T-cell (primary cell): ENCODE measurements at places on chromosomes 4 and X.

GRCh38 chr4:118313098-118313497, 39.7 kb downstream of the PRSS12 start:
- DNase-seq: no peak

- DNase-seq: no peak
These were observed 40.6 kb downstream of the TMEM164 start for GRCh38 chrX:110043506-110043905.

GRCh38 chr4:147778942-147779341, 47.1 kb downstream of the ARHGAP10 start:
- no peak for DNase-seq

GRCh38 chr4:159107203-159107925, 4.5 kb downstream of the RAPGEF2 start:
- DNase-seq: no peak

DNA sequence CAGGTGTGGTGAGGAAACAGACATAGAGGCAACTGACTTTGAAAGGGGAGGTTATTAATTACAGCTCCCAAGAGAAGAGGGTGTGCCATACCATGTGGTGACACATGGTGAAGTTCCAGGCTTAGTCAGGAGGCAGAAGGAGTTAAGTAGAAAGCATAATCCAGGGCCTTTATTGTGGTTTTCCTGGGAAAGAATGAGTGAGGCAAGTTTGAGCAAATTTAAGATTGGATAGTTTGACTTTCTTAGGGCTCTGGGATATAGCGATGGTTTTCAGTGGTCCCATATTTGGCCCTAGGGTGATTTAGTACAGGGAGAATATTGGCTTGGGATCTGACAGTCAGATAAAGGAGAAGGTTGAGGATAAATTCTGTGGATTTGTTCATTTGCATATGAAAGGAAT, 495.9 kb upstream of the FSTL5 start:
- no peak for DNase-seq

DNA sequence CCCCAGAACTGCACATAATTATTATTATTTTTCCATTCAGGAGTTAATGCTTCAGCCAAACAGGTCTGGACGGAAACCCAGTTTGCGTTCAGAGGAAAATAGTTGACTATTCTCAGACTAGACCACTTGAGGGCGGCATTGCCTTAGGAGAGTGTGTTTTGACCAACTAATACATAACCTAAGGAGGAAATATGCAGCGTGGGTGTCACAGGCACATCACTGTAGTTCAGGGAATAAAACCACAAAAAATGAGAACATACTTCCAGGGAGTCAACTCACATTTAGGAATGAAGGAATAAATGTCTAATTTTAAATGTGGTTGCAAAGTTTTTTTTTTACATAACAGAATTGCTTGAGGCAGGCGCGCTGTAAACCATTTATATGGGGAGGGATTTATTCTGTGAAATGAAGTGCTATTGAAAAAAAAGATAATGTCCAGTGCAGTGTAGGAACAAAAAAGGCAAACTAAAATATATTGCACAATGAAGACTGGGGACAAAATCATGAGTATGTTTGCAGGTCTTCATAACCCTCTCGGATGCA, 93.3 kb downstream of the SYNPO2 start:
- peak; percentile 51 for DNase-seq

- no peak for DNase-seq
These were observed 74.0 kb downstream of the PAK3 start for GRCh38 chrX:111170017-111170416.

GRCh38 chrX:110531873-110532580, 173.4 kb downstream of the RTL9 start:
- DNase-seq: no peak

DNA sequence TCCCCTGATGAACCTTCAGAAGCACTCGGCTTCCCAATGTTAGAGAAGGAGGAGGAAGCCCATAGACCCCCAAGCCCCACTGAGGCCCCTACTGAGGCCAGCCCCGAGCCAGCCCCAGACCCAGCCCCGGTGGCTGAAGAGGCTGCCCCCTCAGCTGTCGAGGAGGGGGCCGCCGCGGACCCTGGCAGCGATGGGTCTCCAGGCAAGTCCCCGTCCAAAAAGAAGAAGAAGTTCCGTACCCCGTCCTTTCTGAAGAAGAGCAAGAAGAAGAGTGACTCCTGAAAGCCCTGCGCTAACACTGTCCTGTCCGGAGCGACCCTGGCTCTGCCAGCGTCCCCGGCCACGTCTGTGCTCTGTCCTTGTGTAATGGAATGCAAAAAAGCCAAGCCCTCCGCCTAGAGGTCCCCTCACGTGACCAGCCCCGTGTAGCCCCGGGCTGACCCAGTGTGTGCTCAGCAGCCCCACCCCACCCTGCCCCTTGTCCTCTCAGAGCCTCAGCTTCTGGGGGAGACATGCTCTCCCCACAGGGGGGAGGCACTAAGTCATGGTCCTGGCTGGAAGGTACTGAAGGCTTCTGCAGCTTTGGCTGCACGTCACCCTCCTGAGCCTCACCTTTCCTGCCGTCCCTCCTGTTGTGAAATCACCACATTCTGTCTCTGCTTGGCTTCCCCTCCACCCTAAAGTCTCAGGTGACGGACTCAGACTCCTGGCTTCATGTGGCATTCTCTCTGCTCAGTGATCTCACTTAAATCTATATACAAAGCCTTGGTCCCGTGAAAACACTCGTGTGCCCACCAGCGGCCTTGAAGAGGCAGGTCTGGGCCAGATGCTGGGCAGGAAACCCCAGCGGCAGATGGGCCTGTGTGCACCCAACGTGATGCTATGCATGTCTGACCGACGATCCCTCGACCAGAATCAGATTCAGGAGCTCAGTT, 34.7 kb downstream of the NOP14 start:
- no peak for DNase-seq

- DNase-seq: no peak
These were observed 128.7 kb upstream of the MID1 start for GRCh38 chrX:10749113-10749512.

- no peak for DNase-seq
These were observed 1567.9 kb downstream of the ARAP2 start for GRCh38 chr4:34676400-34676799.

DNA sequence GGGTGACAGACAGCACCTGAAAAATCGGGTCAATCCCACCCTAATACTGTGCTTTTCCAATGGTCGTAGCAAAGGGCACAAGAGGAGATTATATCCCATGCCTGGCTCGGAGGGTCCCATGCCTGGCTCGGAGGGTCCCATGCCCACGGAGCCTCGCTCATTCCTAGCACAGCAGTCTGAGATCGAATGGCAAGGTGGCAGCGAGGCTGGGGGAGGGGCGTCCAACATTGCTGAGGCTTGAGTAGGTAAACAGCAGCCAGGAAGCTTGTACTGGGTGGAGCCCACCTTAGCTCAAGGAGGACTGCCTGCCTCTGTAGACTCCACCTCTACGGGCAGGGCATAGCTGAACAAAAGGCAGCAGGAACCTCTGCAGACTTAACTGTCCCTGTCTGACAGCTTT, 365.1 kb downstream of the STPG2 start:
- no peak for DNase-seq
